Activated CD4-positive, alpha-beta T cell treated with anti-CD3 and anti-CD28 coated beads, Interleukin-2, amount 50 U/mL, for 4 hours (primary cell): ENCODE measurements at places on chromosomes 5 and 9.

- no peak for DNase-seq
Measured at GRCh38 chr5:31934156-31934555, 240.0 kb downstream of the GOLPH3 start.

DNA sequence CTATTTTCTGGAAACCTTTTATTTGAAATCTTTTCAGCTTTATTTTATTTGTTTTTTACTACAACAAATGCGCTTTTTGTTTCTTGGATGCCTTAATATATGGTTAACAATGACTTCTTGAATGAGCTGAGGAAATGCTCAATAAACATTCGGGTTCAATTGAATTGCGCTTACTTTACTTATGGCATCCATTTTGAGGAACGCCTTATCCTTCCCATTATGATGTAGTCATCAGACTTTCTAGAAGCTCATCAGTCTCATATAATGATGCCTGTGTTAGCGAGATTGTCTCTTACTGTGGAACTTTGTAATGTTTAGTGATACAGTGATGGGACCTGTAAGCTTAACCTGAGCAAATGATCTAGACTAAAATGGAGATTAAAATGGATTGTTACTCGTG lies 916 bp downstream of the SHLD3 start:
- DNase-seq = no peak

DNA sequence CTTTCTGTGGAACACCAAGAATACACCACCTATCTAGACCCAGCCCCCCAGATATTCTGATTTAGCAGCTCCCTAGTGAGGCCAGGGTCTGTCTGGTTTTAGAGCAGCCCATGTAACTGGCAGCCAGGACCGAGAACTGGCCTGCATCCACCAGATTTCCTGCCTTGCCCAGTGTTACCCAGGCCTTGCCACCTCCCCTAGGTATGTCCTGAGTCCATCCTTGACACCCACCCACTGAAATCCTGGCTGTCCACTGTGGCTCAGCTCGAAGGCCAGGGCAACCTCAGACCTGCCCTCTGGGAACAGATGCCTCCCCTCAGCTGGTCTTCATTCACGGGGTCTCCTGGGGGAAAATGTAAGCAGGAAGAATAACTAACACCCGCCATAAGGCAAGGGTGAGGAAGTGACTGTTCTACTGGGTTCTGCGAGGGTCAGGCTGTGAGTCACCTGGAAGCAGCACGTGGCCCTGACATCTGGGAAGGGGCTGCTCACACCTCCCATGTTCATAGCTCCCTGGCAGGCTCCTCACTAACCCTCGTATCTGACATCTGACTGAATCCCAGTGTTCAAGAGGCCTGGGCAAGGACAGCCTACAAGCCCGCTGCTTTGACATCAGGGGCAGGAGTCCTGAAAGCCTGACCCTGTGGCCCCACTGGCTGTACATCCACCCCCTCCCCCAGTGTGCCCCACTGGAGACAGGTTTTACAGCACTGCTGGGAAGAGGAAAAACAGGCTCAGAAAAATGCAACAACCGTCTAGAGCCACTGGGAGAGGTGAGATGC lies 72.7 kb downstream of the SEMA4D start:
- no peak for DNase-seq

- DNase-seq = no peak
Measured at GRCh38 chr5:168451565-168451964, 34.7 kb upstream of the RARS1 start.

DNA sequence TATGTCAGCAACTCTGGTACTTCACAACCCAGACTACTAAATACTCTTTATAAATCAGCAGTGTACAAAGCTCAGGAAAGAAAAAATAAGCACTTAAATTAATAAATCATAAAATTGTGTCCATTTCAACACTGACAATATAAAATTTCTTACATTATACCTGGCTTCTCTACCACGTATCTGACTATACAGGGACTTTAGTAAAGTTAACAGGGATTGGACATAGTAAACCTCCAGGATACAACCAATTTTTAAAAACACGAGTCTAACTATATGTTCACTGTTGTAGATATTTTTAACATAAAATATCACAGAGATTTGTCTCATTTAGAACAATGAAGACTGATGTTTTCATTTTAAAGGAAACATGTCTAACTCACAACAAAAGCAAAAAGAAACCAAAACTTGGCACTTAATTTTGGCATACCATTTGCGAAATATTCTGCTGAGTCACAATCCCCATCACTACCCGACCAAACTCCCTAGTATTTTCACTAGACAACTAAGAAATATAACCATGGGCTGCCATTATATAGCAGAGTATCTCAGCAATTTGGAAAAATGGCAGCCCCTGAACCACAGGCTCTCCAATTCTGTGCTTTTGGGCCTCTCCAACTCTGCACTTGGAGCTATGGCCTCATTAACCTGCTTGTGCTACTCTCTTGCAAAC lies 14.4 kb downstream of the FAM169A start:
- no peak for DNase-seq
